HCT116 (cell line): ENCODE measurements at places on chromosomes 3 and 15. TPM values are rescaled to one million over a fixed set of nuclear protein-coding genes. Genes with fewer than 3 reads are reported as not detected.

GRCh38 chr3:88003115-88003755, 55.6 kb downstream of the CGGBP1 start:
- H3K36me3 ChIP-seq = no peaks in the 10 kb centered on the region
- no peaks in the 10 kb centered on the region for H3K27me3 ChIP-seq
- peak; percentile 50 for DNase-seq
- H3K4me1 ChIP-seq = no peaks in the 10 kb centered on the region

DNA sequence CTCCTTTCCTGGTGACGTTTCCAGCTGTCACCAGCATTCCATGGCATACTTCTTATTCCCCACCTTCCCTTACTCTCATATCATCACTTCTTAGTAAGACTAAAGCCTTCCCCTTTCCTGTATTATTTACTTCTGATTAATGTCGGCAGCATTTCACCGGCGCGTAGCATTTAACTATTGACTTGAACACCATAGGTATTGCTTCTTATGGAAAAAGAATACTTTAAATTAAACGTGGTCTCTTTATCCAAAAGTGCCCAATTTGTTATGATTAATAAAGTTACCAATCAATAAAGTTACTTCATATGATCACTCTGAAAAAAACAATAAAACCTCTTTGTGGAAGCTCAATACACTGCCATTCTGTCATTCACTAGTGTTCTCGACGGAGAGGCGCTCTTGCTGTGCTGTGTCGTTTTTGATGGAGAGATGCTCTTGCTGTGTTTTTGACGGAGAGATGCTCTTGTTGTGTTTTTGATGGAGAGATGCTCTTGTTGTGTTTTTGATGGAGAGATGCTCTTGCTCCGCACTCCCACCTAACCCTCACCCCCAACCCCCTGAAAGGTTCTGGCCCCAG, 165.0 kb downstream of the XXYLT1 start:
- H3K27me3 ChIP-seq = no peaks in the 10 kb centered on the region
- DNase-seq = no peak
- H3K27ac ChIP-seq = no peak overlapping the region

Gene ARNT2
- total RNA-seq = 3.0 TPM

DNA sequence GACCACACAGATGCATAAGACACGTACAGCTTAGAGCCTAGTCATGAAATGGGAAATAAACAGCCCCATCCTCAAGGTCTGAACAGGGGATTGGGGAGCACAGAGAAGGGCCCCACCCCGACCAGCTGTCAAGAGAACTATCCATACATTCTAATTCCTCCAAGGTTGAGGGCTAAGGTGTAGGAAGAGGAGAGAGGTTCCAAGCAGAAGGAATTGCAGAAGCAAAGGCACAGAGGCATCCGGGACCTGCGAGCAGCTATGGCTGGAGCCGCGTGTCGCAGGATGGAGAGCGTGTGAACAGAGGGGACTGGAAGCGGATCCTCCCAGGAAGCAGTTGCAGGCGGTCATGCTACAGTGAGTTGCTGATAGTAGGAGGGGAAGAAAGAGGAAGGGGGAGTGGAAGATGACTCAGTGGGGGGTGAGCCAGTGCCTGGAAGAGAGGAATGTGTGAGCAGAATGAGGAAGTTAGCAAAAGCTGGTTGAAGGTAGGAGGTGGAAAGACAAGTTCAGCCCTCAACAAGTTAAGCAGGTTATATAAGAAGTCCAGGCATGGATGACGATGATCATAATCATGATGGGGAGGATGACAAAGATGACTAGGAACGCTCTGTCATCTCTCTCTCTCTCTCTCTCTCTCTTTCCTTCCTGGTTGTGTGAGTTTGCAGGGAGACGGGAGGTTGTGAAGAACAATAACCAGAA, 89.7 kb downstream of the LIPC start:
- H3K4me1 ChIP-seq = peaks cover 23% of the 10 kb centered on the region
- H3K27me3 ChIP-seq = no peaks in the 10 kb centered on the region
- DNase-seq = peak; percentile 34
- no peaks in the 10 kb centered on the region for H3K36me3 ChIP-seq
- 0 out of 2 replicates have a peak overlapping the region, but pooled peaks have one; percentile 6 for H3K4me3 ChIP-seq

- H3K36me3 ChIP-seq = no peaks in the 10 kb centered on the region
- H3K4me1 ChIP-seq = no peaks in the 10 kb centered on the region
- H3K27ac ChIP-seq = no peak overlapping the region
- H3K4me3 ChIP-seq = no peak overlapping the region
Measured at GRCh38 chr15:88697276-88697675, 58.5 kb downstream of the ISG20 start.

Gene ZNF774
- 4.0 TPM for total RNA-seq

DNA sequence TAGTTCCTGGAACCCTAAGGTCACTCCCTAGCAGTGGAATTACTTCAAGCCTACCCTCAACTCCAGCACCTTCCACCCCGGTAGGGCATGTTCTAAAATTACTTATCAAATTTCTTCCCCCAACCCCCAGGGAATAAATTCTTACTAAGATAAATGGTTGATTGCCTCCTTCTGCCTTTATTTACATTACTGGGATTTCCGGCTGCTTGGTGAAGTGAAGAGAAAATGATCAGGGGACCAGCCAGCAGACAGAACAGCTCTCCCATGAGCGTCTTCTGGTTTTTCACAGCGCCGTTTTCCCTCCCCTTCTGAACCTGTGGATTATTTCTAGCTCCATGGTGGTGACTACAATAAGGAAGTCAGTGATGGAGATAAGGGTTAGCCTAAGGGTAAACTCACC, 521.5 kb upstream of the PPP2R3A start:
- peaks cover 33% of the 10 kb centered on the region for H3K27me3 ChIP-seq
- no peaks in the 10 kb centered on the region for H3K4me1 ChIP-seq
- no peaks in the 10 kb centered on the region for H3K36me3 ChIP-seq
- no peak overlapping the region for H3K4me3 ChIP-seq

DNA sequence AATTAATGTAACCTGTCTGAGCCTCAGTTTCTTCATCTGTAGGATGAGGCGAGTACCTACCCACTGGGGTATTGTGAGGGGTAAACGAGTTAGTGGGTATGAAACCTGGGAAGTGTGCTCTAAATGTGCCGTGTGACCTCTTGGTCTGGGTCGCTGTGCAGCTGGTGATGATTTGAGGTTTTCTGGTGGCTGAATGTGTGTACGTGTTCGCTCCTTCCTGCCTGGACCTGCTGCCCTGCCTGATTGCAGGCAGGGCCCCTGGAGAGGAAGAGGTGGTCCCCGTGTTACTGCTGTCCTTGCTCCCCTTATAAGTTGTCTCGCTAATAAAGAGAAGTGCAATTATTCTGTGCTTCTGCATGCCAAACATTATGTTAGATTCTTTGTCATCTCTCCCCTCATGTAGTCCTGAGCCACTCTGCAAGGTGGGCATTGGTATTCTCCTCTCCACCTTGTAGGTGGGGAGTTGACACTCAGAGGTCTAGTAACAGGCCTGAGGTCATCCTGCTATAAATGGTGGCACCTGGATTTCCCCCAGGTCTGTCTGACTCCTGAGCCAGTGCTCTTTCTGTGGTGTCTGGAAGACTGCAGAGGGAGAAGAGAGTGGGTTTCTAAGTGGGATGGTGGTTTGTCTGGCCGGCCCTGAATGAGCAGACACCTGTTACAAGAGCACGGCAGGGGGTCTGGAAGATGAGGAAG, 15.7 kb downstream of the PDIA5 start:
- no peak overlapping the region for H3K27ac ChIP-seq
- DNase-seq = no peak
- peaks cover 39% of the 10 kb centered on the region for H3K4me1 ChIP-seq
- H3K36me3 ChIP-seq = no peaks in the 10 kb centered on the region

DNA sequence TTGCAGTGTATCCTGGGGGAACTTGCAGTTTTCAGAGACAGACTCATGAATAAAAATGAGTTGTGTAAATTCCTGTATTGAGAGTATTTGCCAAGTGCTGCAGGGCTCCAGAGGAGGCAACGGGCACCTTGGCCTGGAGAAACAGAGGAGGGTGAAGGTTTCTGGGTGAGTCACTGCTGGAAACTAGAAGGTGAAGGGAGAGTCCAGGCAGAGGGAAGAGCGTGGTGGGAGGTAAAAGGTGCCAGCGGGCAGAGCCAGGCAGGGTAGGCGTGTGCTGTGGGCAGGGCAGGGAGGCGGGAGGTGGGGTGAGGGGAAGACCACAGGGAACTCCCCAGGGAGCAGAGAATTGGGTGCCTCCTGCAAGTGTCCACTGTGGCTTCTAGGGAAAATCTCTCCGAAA, 120.8 kb downstream of the SLCO3A1 start:
- no peaks in the 10 kb centered on the region; the same call in 1 of the 2 replicates for H3K27me3 ChIP-seq
- H3K27ac ChIP-seq = no peak overlapping the region
- no peak overlapping the region for H3K4me3 ChIP-seq
- no peak for DNase-seq
- no peaks in the 10 kb centered on the region for H3K4me1 ChIP-seq

- H3K27me3 ChIP-seq = peaks cover 11% of the 10 kb centered on the region
- no peaks in the 10 kb centered on the region for H3K4me1 ChIP-seq
- no peak overlapping the region for H3K4me3 ChIP-seq
- DNase-seq = no peak
- no peaks in the 10 kb centered on the region for H3K36me3 ChIP-seq
Measured at GRCh38 chr15:101808201-101808600, 3.8 kb upstream of the OR4F15 start.

GRCh38 chr3:171377859-171378258, 82.3 kb downstream of the TNIK start:
- no peak overlapping the region for H3K4me3 ChIP-seq
- no peak overlapping the region for H3K27ac ChIP-seq
- no peaks in the 10 kb centered on the region for H3K36me3 ChIP-seq
- H3K27me3 ChIP-seq = no peaks in the 10 kb centered on the region

Gene MYO1E
- 182 TPM for total RNA-seq

Gene SERPINI2
- 0.27 TPM for total RNA-seq

- no peak overlapping the region for H3K27ac ChIP-seq
- H3K4me1 ChIP-seq = no peaks in the 10 kb centered on the region
Measured at GRCh38 chr3:72359743-72360142, 488.5 kb downstream of the SHQ1 start.

- no peak overlapping the region for H3K27ac ChIP-seq
- no peak overlapping the region for H3K4me3 ChIP-seq
- H3K36me3 ChIP-seq = no peaks in the 10 kb centered on the region
- no peaks in the 10 kb centered on the region for H3K4me1 ChIP-seq
Measured at GRCh38 chr15:77034695-77035489, 36.0 kb downstream of the TSPAN3 start.
